ENCODE measurements at places on chromosomes 2 and 18. TPM values are rescaled to one million over a fixed set of nuclear protein-coding genes. Genes with fewer than 3 reads are reported as not detected.

The EFHD1 gene
- polyA plus RNA-seq, result 3.9 TPM

The ARHGAP15 gene
- polyA plus RNA-seq, result 0.69 TPM

The MTA3 gene
- 31.7 TPM for polyA plus RNA-seq

The G6PC2 gene
- not detected for polyA plus RNA-seq

The MPP4 gene
- not detected for polyA plus RNA-seq

The DLGAP1 gene
- 0.59 TPM for polyA plus RNA-seq

The FLACC1 gene
- polyA plus RNA-seq, result 0.27 TPM

The IL1F10 gene
- 0.51 TPM for polyA plus RNA-seq

The COA5 gene
- polyA plus RNA-seq, result 16.7 TPM

The MCFD2 gene
- polyA plus RNA-seq, result 20.4 TPM

The CASP10 gene
- 8.7 TPM for polyA plus RNA-seq

The KLHL30 gene
- polyA plus RNA-seq, result 0.21 TPM
